ENCODE measurements at places on chromosomes 4 and X.
A peak's percentile ranks its signal among the peaks of the same experiment; 100 is the strongest.

- no peak for DNase-seq
Observed at GRCh38 chr4:575281-576141, 584 bp downstream of the TMEM271 start.

GRCh38 chr4:142095886-142096605, 459.7 kb downstream of the IL15 start:
- no peak for DNase-seq

GRCh38 chrX:113868711-113869110, 715.2 kb upstream of the HTR2C start:
- no peak for DNase-seq

DNA sequence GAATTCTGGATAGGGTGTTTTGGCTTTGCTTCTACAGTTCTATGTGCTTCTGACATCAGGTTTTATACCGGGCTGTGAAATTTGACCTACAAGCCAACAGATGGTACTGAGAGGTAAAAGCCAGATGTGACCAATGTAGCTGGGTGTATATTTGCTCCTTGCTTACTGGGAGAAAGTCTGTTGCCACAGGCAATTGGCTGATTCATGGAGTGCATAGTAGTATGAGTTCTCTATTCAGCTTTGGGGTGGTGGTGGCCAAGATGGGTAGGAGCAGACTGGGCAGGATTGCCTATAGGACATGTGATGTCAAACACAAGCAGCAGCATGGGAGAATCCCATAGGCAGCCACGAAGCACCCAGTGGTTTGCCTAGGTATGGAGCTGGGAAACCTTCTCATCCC, 1827.0 kb downstream of the C4orf33 start:
- no peak for DNase-seq

DNA sequence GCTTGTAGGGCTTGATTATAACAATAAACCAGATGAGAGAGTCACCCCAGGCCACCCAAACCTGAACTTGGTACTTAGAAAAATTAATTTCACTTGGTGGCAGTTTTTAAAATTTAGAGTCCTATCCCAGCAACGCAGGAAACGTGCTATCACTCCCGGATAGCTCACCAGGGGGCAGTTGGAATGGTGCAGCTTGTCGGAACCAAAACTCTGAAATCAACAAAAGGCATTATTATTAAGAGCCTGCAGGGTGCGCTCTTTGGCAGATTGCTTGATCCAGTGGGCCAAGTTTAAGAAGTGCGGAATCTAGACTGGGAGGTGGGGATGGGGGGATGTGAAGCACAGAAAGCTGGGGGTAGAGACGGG, 2.4 kb downstream of the FRAS1 start:
- no peak for DNase-seq

DNA sequence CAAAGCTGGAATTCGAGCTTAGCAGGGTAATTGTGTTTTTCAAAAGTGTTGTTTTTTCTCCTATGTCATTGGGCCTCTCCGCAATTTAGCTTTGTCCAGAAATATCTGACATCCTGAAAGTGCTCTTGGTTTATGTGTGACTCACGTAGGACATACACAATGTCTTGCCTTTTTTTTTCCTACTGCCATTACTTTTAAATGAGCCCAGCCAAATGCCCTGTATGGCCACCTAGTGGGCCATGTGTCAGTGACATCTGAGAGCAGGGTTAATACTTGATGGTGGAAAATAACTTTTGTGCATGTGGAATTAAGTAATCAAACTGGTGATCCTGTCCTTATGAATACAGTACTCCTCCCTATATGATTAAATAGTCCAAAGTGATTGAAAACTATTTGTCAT, 1411.1 kb upstream of the TENM3 start:
- DNase-seq: no peak

DNA sequence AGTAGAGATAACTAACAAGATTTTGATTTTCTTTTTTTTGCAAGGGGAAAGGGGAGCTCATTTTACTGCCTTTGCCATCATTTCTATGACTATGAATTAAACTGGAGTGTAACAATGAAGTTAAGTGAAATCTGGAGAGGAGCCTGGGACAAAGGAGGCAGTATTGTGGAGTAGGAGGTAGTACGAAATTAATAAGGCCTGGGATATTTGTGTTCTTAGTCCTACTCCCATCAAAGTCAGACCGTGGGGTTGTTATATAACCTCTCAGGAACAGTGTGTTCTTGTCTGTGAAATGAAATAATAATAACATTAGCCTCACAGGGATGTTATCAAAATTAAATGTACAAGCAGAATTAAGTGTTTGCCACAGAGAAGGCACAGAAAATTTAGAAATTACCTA, 204.3 kb upstream of the EMCN start:
- DNase-seq: no peak

- DNase-seq: no peak
Observed at GRCh38 chrX:43899878-43900815, 17.9 kb upstream of the MAOB start.

DNA sequence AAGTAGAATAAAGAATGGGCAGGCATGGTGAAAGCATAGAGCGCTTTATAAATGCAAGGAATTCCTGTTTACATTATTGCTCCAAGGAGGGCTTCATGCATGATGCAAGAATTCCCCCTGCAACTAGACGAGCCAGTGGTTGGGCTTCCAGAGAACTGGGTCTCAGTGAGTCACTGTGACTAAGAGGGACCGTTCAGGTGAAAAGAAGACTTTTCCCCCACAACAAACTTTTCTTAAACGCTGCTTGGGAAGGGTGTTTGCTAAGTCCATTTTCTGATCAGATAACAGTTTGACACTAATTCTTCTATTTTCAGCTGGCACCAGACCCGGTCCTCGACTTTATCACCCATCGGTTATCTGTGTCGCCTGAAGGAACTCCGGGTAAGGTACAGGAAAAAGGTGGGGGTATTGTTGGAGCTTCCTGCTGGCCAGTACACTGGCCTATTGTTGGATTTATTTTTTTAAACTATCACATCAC, 40.1 kb downstream of the LDB2 start:
- no peak for DNase-seq

DNA sequence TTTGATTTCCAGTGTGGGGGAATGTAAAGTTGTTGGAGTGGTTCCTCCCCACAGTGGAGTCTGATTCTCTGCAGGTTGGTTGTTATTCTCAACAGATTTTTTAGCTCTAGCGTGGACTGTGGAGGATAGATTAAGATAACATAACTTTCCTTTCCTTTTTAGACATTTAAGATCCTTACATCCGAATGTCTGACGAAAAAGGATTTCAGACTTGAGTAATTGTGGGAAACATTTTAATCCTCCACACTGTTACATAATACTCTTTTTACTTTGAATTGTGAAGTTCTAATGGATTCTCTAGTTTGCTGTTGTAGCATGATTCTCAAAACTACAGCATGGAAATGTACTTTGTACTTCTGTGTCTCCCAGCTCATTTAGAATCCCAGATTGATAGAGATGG, 107.8 kb downstream of the ARHGAP10 start:
- no peak for DNase-seq

- no peak for DNase-seq
Observed at GRCh38 chr4:12411072-12411471, 982.4 kb upstream of the HS3ST1 start.

DNA sequence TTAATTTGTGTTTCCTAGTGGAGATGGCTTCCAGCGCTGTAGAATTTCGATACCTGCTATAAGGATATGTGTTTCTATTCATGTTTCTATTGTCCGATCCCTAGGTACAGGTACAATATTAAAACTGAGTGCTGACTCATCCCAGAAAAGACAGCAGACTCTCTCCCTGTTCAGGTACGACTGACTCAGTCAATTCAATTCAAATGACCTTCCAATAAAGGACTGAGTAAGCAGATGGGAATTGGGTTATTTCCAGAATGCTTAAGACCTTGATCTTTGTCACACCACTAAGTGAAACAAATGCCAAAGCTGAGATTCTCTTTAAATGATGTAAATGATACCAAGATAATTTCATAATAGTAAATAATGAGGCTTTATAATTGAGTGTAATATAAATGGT, 1596.9 kb downstream of the RPA4 start:
- DNase-seq: no peak

DNA sequence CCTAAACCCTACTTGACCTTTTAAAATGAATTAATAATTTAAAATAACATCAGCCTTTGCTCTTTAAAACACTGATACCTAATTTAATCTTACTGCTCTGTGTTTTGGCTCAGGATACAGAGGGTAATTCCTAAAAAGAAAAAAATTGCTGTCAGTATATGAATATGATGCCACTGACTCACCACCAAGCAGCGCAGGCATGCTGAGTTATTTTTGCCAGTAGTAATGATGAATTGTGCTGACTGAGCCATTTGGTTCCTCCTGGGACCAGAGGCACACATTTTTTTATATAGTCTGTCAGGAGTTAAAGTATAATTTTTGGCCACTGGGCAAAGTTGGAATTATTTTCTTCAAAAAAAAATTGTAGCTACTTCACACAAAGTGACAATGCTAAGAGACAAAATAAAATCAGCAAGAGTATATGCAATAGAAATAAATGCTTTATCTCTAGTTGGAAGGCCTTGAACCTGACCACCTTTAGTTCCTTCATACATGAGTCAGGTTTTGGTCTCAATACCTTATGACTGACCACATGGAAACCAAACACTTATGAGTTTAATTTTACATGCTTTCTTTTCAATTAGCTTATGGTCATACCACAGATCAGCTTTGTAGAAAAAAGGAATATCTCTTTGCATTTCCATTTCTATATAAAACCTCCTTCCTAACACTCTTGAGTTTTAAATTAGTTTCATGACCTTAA, 115.1 kb downstream of the PPP3CA start:
- peak; percentile 60 for DNase-seq

GRCh38 chr4:148800336-148800885, 358.2 kb upstream of the NR3C2 start:
- DNase-seq: no peak

DNA sequence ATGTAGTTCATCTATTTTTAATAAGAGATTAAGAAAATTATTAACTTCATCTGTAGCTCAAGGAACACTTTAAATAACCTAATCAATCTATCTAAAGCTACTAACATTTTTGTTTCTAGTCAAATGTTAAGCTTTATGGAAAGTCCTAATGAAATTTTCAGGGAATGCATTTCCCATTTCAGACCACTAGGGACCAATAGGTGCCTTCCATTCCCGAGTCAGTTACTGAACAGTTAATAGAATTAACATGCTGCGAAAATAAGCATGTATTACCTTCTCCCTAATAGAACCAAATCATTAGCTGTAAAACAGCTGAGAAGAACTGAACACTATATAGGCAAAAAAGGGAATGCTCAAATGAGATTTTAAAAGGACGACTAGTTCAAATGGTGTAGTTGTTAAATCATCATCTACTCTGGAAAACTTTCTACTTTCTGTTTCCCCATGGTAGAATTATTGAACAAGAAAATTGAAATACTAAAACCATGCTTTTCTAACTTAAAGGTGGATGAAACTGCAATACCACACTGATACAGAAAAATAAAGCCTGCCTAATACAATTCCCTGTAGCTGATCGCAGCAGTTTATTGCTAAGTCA, 22.5 kb downstream of the STX18 start:
- no peak for DNase-seq

- DNase-seq: no peak
Observed at GRCh38 chr4:151436093-151436518, 27.1 kb downstream of the FHIP1A start.

DNA sequence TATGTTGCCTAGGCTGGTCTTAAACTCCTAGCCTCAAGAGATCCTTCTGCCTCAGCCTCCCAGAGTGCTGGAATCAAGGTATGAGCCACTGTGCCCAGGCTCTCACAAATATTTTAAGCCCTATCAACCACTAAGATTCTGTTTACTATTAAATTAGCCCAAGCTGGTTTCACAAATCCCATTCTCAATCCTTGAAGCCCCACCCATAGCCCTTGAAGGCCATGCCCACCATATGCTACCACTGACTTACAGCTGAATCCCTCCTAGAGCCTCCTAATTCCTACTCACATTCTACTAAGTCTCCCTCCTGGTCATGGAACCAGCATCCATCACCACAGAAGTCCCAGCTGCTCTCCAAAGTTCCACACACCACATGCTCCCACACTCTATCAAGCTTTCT, 9.7 kb downstream of the GRIPAP1 start:
- DNase-seq: no peak

DNA sequence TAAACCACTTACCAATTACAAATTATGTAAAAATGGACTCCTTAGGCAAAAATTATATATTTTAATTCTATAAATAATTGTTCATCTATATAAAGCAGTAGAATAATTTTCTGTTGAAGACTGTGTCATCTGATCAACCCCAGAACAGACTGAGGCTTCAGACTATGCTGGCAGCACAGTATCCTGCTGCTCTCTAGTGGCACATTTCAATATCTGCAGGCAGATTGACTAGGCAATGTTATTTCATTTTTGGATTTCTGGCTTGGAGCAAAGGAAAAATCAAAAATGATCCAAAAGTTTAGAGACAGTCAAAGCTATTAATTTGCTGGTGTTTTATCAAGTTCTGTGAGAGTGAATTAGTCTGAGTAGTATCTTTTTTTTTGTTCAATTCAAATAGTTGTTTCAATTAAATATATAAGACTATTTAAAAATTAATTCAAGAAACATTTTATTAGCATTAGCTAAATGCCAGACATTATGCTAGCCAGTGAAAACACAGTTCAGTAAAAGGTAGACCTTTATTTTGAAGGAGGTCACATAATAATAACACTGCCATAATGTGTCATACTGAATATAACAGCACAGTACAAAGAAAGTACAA, 21.3 kb upstream of the SULT1E1 start:
- no peak for DNase-seq

DNA sequence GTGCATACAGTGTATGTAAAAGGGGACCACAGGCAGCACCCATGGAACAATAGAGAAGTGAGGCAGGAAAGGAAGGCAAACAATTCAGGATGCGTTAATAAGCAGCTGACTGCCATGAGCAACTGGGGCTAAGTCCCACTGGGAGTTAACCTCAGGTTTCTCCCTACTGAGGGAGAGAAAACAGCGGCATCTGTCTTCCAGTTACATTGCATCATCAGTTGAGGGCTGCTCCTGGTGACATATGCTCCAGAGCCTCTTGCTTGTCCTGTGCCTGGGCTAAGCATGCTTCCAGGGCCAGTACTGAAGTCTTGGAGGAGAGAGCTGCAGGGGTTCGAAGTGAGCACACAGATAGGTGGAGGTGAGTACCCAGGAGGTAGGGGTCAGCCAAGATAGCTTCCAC, 24.3 kb downstream of the RAI2 start:
- DNase-seq: no peak

DNA sequence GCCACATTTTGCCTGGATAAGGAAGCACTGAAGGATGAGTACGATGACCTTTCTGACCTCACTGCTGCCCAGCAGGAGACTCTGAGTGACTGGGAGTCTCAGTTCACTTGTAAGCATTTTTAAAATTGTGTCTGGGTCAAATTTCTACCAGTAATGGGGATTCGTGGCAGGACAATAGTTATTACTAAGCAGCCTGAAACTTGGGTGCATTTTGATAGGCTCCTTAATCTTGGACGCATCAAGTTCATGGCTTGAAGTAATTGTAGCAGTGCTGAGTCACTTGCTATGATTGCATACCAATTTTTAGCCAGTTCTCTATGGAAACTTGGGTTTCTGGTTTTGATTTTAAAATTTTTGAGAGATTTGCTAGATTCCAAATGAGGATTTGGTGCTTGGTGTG, 4.3 kb downstream of the PGRMC1 start:
- DNase-seq: no peak

Data from brain pericyte (primary cell).